DMS 273 treated with DMSO at 0.1 percent for 48 hours (cell line): ENCODE measurements at places on chromosomes 1 and 21.

- DNase-seq: no peak
Measured at GRCh38 chr1:35500439-35500838, 56.8 kb downstream of the KIAA0319L start.

DNA sequence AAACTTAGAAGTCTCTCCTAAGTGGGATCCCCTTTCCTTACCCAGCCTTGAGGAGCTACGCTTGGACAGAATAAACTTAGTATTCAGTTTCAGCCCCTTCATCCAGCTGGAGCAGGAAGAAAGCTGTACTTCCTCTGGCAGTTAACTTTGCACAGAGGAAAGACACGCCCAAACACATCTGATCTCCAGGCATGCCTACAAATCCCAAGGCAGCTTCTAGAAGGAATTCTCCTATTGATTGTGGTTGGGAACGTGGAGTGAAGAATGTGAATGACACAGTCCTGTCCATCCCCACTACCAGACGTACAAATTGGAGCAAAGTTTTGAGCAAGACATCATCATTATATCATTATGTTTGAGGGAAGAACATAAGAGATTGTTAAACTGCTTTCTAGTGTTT, 6.6 kb upstream of the AK4 start:
- DNase-seq: no peak

DNA sequence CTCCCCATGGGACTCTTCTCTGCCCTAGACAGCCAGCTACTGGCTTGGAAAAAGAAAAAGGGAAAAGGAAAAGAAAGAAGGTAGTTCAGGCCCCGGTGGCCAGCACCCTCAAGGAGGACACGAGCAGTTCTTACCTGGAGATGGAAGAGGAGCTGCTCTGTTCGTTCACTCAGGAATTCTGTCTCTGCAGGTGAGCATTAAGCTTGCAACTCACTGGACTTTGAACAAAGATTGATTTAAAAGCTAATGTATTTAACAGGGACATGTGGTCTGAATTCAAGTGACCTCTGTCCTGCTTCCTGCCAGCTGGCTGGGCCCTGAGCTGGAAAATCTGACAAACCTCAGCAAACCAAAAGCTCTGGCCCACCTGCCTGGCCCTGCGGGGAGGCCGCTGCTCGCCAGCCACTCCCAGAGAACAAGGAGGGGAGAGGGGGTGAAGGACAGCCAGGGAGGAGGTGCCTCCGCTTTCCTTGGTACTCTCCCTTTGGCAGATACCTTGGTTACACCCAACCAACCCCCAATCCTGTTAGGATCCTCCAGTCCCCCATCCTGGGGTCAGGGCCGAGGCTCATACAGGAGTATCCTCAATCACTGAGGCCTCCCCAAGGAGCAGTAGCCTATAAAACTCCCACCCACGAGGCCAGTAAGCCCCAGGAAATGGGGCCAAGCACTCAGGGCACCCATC, at the start of gene PDZK1:
TSS of gene PDZK1 (minus strand) at position 186 of the 685 bp plus-strand sequence. CDS start 19,347 bp downstream, outside the sequence.
- DNase-seq: no peak

DNA sequence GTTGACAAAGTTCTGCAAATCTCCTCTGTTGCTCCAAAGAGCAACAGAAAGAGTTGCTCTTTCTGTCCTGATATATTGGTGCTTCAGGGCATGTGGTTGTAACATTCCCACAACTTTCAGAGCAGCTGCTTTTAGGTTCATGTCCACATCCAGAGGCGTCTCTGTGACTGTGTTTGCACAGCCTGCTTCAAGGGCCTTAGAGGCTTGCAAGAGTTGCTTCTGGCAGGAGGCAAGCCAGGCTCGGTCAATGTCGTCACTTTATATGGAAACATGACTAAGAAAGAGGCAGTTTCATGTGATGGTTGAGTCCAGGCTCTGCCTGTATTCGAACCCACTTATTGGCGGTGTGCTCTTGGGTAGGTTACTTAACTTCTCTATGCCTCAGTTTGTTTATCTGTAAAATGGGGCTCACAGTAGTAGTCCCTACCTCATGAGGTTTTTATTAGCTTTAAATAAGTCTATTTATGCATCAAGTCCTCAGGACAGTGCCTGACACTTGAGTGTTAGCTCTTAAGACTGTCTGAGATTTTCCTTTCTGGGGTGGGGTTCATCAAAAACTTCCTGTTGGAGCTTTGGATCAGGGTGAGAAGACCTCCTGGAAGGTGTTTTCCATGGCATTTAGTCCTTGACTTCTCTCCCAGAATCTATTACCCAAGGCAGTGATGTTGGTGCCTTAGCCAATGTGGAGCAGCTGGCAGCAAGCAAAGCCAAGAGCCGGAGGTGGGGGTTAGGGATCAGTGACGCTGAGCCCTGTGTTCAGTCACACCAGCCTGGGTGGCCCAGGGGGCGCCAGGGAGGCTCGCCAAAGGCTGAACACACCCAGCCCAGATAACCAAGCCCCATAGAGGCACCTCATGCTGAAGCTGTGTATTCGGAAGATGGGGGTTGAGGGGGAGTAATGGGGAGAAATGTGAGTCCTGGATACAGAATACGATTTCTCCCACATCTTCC, 18.9 kb downstream of the LHX4 start:
- peak; percentile 43 for DNase-seq

DNA sequence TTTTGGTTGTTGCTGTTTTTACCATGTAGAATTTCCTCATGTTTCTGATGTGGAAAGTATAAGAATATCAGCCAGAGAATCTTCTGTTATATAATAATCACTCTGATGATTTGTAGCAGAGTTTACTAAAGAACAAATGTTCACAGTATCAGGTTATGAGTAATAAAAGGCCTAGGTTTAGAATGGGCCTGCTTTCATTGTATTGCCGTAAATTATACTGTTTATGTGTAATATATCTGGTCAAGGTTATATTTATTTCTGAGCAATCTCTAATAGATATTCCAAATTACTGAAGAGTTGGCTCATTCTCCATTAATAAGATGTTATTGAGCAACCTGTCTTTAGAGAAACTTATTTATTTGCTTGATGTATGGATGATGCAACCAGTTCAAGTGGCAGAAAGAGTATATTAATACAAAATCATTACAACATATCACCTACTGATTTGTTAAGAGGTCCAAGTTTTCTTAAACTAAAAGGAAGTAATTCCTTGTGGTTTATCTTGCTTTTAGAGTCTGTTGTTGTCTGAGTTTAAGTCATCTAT, 649.4 kb upstream of the CXADR start:
- DNase-seq: no peak

GRCh38 chr1:228781161-228781808, 46.0 kb downstream of the RHOU start:
- DNase-seq: peak; percentile 49

GRCh38 chr1:43270421-43271095, 775 bp downstream of the TMEM125 start:
- DNase-seq: no peak

DNA sequence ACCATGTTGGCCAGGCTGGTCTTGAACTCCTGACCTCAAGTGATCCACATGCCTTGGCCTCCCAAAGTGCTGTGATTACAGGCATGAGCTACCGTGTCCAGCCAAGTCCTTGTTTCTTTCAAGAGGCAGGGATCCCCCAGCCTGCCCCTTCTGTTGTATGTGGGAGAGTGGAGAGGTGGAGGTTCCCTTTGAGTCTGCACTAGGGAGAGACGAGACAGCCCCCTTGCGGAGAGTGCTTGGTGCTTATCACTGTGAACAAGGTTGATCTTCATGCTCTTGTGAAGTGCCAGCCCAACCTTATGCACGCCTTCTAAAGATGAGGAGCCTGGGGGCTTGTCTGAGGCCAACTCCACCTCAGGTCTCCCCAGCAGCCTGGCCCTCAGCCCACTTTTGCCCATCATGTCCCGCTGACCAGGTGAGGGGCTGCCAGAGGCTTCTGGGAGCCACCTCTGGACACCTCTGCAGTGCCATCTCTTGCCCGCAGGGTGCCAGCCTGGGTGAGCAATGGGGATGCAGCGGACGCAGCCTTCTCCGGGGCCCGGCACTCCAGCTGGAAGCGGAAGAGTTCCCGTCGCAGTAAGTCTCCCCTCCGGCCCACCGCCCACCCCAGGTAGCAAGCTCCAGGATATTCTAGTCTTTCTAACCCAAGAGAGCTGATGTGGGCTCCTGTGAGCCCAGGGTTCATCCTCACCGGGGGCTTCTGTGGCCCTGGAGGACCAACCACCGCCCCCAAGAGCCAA, 62.3 kb downstream of the ARHGEF10L start:
- DNase-seq: no peak

DNA sequence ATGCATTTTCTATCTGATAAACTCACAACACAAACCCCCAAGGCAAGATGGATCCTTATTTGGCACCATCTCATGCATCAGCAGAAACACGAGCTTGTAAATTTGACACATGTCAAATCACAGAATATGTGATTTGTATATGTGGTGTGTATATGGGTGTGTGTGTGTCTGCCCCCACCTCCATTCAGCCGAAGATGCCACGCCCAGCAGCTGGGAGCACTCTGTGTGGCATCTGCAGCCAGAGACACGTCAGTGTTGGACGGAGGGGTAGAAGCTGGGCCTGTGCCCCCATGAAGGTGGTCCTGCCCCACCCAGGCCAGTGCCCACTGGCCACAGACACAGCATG, 108.4 kb downstream of the CAPN8 start:
- DNase-seq: no peak

DNA sequence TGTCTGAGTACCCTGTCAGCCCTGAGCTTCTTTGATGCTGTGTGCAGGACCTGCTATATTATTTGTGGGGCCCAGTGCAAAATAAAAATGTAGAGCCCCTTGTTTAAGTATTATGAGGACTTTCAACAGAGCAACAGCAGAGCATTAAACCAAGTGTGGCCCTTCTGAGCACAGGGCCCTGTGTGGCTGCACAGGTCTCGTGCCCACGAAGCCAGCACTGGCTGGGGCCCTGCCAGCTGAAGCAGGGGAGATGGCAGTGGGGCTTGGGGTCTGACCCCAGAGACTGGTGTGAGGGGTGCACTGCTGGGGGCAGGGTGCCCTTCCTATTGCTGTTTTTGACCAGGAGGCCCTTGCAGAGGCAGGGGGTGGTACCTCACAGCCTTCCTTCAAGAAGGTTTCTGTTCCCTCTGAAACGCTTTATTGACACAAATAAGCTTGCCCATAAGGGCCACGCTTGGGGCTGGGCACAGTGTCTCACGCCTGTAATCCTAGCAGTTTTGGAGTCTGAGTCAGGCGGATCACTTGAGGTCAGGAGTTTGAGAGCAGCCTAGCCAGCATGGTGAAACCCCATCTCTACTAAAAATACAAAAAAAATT, 2.2 kb upstream of the SEMA4A start:
- DNase-seq: no peak

DNA sequence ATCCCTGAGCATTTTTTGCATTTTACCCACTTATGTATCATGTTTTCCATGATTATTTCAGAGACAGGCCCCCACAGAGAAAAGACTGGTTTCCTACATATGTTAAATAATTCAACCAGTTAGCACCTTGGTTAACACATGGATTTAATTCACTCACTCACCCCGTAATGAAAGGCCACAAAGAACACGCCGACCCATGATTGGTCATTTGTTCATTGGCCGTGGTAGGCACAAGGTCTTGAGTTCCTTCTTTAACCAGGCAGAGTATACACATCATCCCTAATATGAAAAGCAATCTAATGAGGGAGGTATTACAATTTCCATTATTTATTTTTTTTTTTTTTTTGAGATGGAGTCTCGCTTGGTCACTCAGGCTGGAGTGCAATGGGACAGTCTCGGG, 50.6 kb downstream of the RPS6KA1 start:
- DNase-seq: no peak

DNA sequence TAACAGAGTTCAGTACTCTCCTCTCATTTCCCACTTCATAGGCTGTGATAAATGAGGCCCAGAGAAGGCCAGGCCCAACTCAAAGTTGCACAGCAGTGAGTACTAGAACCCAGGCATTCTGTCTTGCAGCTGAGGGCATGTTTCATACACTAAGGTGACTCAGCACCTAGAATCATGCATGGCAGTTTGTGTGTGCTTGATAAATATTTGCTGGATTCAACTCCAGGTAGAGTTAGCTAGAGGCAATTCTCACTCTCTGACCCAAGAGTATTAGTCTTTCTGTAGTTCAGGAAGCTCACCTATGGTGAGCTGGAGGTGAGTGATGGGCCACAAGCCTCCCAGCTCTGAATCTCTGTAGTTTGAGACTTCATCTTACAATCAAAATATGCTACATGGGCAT, 10.7 kb downstream of the NKAIN1 start:
- DNase-seq: no peak

DNA sequence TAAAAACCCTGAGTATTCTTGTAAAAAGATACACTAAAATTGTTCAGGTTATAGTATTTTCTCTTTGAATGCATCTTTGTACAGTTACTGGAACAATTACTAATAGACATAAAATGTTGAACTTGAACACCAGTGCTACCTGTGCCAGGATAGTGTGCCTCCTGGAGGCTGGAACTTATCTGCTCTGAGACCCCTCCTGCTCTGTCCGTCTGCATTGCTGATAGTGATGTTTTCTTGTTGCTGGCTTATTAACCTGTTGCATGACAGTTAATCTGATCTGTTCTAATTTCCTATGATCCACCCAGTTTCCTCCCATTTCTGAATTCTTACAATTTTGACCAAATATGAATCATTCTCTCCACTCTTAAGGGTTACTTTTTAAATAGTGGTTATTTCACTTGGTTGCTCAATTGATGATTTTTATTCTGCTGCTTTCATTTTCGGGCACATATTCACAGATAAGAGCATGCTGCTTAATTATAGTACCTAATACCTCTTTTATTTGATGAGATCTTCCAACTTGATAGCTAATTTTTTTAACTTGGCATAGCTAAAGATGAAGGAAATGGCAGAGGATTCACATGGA, 101.4 kb downstream of the CC2D1B start:
- DNase-seq: no peak

DNA sequence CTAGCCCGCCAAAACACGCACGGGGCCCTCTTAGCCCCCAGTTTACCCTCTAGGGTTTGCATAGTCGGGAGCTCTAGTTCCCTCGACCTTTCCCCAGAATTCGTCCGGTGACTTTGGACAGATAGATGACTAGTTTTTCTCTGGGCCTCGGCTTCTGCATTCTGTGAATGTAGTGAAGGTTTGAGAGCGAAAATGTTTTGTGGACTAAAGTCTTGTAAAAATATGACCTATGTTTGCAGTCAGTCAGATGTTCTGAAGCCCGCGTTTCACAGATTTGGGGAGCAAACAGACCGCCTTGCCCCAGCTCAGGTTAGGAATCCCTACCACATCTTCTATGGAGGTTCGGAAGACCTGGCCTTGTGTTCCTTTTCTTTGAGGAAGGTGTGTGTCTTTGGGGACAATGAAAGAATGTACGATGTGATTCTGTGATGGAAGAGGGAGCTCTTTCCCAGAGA, 401 bp downstream of the UQCRH start:
- no peak for DNase-seq

DNA sequence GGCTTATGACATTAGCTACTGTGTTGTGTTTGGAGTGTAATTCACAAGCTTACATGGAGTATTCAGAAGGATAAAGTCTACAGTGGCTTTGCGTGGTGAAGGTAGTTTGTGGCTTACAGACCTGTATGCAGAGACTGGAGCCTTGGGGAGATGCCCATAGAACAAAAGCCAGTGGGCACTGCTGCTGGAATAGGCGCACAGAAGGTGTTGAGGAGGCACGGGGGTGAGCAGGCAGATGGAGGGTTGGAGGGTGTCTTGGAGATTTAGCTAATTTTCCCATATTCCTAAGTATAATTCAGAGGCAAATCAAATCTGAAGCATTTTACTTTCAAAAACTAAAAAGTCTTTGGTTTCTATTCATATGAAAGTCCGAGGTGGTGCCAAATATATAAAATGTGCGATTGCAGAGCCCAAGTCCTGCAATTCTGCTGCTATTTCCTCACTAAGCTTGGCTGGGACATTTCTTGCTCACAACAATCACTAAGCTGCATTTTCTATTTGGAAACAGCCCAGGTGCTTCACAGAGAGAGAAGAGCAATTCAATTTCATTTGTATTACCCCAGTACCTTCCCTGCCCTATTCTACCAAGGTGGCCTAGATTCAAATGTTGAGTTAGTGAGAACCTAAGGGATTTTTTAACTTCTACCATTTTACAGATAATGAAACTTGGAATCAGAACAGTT, 48.5 kb downstream of the FH start:
- DNase-seq: no peak
